ENCODE measurements at places on chromosomes 2 and 18. TPM values are rescaled to one million over a fixed set of nuclear protein-coding genes. Genes with fewer than 3 reads are reported as not detected.

GRCh38 chr2:239959059-239959971 lies 65.8 kb downstream of the NDUFA10 start:
- peak; percentile 40 for DNase-seq

DNA sequence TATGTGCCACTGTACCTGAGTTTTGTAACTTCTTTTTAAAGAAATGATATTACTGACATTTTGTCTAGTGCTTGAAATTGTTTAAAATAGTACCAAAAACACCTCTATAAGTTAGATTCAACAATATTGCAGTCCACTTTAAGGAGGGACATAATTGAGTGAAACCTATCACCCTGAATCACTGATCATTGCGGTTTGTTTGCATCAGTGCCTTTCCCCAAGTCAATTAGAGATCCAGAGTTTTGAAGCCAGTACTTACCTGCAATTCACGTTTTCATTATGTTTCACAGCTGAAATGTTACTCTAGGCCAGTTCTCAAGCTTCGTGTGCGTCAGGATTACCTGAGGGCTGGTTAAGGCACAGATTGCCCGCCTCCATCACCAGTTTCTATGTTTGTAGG lies 26.6 kb upstream of the DLX1 start:
- DNase-seq = no peak

- peak; percentile 94 for DNase-seq
Measured at GRCh38 chr2:69046221-69046662, 33.3 kb downstream of the ANTXR1 start.

GRCh38 chr2:44943693-44944101 lies 2.2 kb downstream of the SIX3 start:
- DNase-seq = no peak

- DNase-seq = peak; percentile 69
Measured at GRCh38 chr2:109382951-109383350, 230.8 kb downstream of the SEPTIN10 start.

DNA sequence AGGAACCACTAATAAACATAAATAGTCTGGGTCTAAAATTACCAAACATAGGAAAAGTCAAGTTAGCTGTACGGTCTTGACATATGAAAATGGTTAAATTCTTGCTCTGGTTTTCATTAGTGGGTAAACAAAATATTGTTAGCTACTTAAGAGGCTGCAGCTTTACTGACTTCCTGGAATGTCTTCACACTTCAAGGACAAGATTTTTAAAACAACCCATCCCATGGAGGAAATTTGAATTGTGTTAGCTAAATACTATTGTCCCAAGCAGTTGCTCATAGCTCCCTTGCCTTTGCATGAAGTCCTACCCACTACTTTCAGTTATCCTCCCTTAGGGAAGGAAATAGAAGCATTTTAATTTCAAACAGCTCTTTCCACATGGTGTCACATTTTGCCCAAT lies 128.5 kb downstream of the EPHA4 start:
- no peak for DNase-seq

DNA sequence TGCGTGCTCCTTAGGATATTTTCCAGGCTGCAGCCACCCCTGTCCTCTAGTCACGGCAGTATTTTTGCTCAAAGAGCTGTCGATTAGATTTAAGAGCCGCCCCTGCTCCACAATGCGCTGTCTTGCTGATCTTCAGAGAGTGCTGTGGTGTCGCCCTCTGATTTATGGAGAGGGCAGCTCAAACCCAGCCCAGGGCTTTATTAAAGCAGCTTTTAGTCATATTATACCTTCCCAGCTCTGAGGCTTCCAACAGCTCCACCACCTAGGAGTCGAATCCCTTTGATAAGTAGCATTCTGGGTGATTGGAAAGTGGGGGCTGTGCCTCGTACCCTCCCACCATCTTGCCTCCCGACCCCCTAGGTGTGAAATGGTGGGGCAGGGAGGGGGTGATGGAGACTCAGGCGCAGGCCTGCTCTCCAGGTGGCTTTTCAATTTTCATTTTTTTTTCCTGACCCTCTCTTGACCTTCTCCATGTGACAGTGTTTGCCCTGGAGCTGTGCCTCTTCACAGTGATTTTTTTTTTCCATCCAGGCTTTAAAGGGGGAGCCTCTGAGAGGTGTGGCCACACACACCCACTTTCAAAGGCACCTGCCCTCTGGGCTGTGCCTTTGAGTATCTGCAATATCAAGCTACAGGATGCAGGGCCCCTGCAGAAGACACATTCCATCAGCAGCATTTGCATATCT lies 53.1 kb upstream of the NRP2 start:
- no peak for DNase-seq

DNA sequence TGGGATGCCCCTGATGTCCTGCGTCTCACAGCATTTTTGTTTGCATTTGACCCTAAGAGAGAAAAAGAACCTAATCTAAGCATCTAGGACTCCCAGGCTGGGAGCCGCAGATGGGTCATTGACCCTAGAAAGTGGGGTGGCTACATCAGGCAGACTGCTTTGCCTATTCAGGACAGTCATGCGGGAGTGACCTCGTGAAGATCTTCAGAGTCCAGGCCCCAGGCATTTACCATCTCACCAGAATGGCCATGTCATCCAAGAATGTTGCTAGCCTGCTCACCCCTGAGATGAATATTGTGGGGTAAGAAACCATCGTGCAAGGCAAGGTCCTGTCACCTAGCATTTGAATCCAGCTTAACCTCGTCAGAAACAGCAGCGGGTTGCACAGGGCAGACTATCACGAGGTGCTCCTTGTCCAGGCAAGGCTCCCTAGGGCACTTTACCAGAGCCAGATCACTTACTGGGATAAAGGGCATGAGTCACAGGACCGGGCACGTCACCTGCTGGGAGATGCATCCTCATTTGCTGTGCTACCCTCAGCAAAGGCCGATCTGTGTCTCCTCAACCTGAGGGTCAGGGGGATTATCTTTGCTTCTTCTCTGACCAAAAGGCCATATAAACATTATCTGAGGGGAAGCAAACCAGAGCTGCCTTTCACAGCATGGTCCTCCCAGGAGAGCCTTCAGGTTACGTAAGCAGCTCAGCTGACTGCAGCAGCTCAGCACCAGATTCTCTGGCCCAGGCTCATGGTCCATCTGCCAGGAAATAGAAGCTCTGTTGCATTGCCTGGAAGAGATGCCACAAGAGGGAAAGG lies 162.3 kb downstream of the ACKR3 start:
- DNase-seq = peak; percentile 67

- DNase-seq = no peak
Measured at GRCh38 chr18:54100466-54100865, 124.0 kb downstream of the MBD2 start.

The SERPINB10 gene
- total RNA-seq = not detected

The PLEK gene
- total RNA-seq = not detected

The FOXI3 gene
- not detected for total RNA-seq

The MERTK gene
- 6.6 TPM for total RNA-seq

The UBXN2A gene
- 13.9 TPM for total RNA-seq

The ZNF892 gene
- 7.3 TPM for total RNA-seq

The STAMBP gene
- total RNA-seq = 23.6 TPM

Data from fibroblast of lung (primary cell).